Hepatocyte (in vitro differentiated cells): ENCODE measurements at places on chromosomes 2 and 18. TPM values are rescaled to one million over a fixed set of nuclear protein-coding genes. Genes with fewer than 3 reads are reported as not detected.
A peak's percentile ranks its signal among the peaks of the same experiment; 100 is the strongest.

The LYG2 gene
- not detected in 2 replicates for total RNA-seq

The CENPA gene
- total RNA-seq: 1.7 and 3.1 TPM in 2 replicates

The LRRC30 gene
- total RNA-seq: not detected in 2 replicates

The SH3YL1 gene
- total RNA-seq: 98.3 and 99.8 TPM in 2 replicates

The KIF5C gene
- total RNA-seq: 3.6 and 5.4 TPM in 2 replicates

The ENOSF1 gene
- total RNA-seq: 42.5 and 44.5 TPM in 2 replicates

The TUBA4B gene
- 0.13 TPM in 1 of 2 replicates, not detected in the other for total RNA-seq

The RAPGEF4 gene
- 1.9 and 2.0 TPM in 2 replicates for total RNA-seq

The ERFE gene
- total RNA-seq: 0.27 TPM in 1 of 2 replicates, not detected in the other

The DHRS9 gene
- 1.1 and 1.2 TPM in 2 replicates for total RNA-seq

DNA sequence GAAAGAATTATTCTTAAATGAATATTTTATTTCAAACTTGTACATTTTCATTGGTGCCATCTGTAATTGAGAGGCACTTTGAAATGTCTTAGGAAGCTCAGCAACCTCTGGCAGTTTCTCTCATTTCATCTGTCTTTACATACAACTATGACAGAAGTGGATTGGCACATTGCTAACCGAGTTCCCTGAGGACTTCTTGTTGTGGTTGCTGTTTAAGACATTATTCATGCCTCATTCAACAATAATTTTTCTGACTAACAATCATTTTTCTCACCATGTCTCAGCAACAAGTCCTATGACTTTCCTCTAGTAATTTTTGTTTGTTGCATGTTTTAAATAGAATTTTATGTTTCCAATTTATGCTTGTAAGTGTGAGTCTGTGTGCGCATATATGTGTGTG lies 284.0 kb upstream of the CWC22 start:
- DNase-seq: no peak
- no peaks in the 10 kb centered on the region for H3K27me3 ChIP-seq
- no peaks in the 10 kb centered on the region for H3K4me1 ChIP-seq
- no peak overlapping the region for H3K27ac ChIP-seq
- H3K36me3 ChIP-seq: no peaks in the 10 kb centered on the region
- H3K4me3 ChIP-seq: no peak overlapping the region

DNA sequence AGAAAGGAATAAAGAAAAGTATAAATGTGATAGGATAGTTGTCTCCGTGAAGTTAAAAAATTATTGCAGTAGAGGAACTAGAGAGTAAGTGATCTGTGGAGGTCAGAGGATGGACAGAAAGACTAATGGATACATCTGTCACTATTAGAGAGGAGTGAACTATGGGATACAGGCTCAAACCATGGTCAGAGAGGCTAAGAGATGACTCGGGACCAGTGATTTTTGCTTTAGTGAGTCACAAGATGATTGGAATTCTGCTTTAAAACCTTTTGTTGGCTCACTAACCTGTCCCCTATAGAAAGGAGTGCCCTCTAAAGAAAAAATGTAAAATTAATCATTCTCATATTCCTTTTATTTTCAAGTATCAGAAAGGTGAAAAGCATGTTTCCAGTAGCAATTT lies 30.3 kb downstream of the ALMS1 start:
- H3K27me3 ChIP-seq: no peaks in the 10 kb centered on the region
- no peak overlapping the region for H3K4me3 ChIP-seq
- no peaks in the 10 kb centered on the region for H3K36me3 ChIP-seq

GRCh38 chr2:112493858-112494648 lies 12.1 kb downstream of the TTL start:
- no peak overlapping the region for H3K4me3 ChIP-seq
- peak overlapping the region; percentile 40 for H3K27ac ChIP-seq
- H3K27me3 ChIP-seq: no peaks in the 10 kb centered on the region
- peak; percentile 66 for DNase-seq
- H3K36me3 ChIP-seq: no peaks in the 10 kb centered on the region

GRCh38 chr18:34904994-34905393 lies 136.2 kb upstream of the MAPRE2 start:
- H3K27ac ChIP-seq: no peak overlapping the region
- DNase-seq: no peak
- H3K27me3 ChIP-seq: no peaks in the 10 kb centered on the region
- no peak overlapping the region for H3K4me3 ChIP-seq
- H3K4me1 ChIP-seq: no peaks in the 10 kb centered on the region
- no peaks in the 10 kb centered on the region for H3K36me3 ChIP-seq

DNA sequence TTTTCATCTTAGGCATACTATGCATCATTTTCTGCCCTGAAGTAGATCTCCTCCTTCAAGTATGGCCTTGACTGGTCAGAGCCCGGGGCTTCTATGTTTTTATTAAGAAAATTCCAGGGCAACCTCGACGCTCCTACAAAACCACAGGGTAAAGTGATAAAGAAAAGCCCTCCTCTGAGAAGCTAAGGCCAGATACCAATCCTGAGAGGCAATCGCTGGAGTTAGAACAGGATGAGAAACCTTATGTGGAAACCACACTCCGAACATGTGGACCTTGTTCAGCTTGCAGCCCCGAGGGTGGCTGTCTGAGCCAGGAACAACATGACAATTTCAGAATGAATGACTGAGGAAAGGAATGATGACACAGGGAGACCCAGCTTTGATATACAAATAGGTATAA lies 35.6 kb downstream of the RMC1 start:
- no peak overlapping the region for H3K4me3 ChIP-seq
- peaks cover 21% of the 10 kb centered on the region for H3K4me1 ChIP-seq
- peak overlapping the region; percentile 37 for H3K27ac ChIP-seq
- no peak for DNase-seq

GRCh38 chr2:26887151-26887550 lies 39.2 kb downstream of the DPYSL5 start:
- no peak overlapping the region for H3K4me3 ChIP-seq
- no peaks in the 10 kb centered on the region for H3K4me1 ChIP-seq
- DNase-seq: peak; percentile 1
- H3K36me3 ChIP-seq: no peaks in the 10 kb centered on the region
- H3K27ac ChIP-seq: no peak overlapping the region

DNA sequence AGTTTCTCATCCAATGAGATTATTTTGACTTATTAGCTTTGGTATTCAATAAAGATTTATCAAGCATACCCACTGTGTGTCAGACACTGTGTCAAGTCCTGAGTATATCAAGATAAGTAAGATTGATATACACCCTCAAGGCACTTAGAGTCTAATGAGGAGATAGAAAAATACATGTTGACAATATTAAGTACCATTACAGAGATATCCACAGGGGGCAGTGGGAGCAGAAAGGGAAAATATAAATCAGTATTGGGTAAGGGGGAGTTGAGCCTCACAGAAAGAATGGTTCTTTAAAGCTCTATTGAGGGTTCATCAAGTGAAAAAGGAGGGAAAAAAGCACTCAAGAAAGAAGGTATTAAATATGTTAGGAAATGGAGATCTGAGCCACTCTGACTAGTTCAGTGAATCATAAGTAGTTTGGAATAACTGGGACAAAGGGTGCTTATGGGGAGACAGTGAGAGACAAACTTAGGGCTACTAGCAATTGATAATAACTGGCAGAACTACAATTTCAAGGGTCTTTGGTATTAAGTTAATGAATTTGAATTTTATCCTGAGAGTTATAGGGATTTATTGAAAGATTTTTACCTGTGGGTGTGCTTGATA lies 45.5 kb upstream of the SLC8A1 start:
- no peaks in the 10 kb centered on the region for H3K36me3 ChIP-seq
- DNase-seq: no peak
- no peak overlapping the region for H3K27ac ChIP-seq
- no peaks in the 10 kb centered on the region for H3K4me1 ChIP-seq
- no peak overlapping the region for H3K4me3 ChIP-seq

GRCh38 chr2:101380376-101380775 lies 6.9 kb downstream of the CREG2 start:
- H3K27me3 ChIP-seq: peaks cover 23% of the 10 kb centered on the region
- no peaks in the 10 kb centered on the region for H3K4me1 ChIP-seq
- no peak overlapping the region for H3K4me3 ChIP-seq
- no peaks in the 10 kb centered on the region for H3K36me3 ChIP-seq
- DNase-seq: no peak

- no peaks in the 10 kb centered on the region for H3K27me3 ChIP-seq
- peaks cover 51% of the 10 kb centered on the region for H3K4me1 ChIP-seq
- no peak for DNase-seq
- H3K36me3 ChIP-seq: no peaks in the 10 kb centered on the region
- H3K4me3 ChIP-seq: no peak overlapping the region
- no peak overlapping the region for H3K27ac ChIP-seq
These were observed 13.2 kb downstream of the REV1 start for GRCh38 chr2:99476629-99477028.

- H3K27ac ChIP-seq: no peak overlapping the region
- no peak for DNase-seq
- H3K36me3 ChIP-seq: no peaks in the 10 kb centered on the region
- H3K27me3 ChIP-seq: no peaks in the 10 kb centered on the region
- no peaks in the 10 kb centered on the region for H3K4me1 ChIP-seq
- no peak overlapping the region for H3K4me3 ChIP-seq
These were observed 11.3 kb downstream of the KCTD18 start for GRCh38 chr2:200498402-200499162.

DNA sequence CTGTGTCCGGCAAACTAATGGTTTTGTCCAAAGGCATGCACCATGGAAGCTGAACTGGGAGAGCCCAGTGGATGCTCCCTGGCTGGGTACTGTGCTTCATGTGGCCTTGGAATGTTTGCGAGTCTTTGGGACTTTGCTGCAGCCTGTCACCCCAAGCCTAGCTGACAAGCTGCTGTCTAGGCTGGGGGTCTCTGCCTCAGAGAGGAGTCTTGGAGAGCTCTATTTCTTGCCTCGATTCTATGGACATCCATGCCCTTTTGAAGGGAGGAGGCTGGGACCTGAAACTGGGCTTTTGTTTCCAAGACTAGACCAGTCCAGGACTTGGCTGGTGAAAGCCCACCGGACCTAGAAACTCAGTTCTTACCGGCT lies 1.7 kb downstream of the MARS2 start:
- H3K27ac ChIP-seq: no peak overlapping the region
- no peaks in the 10 kb centered on the region for H3K36me3 ChIP-seq
- peak overlapping the region; percentile 83 for H3K4me3 ChIP-seq
- H3K27me3 ChIP-seq: no peaks in the 10 kb centered on the region
- H3K4me1 ChIP-seq: peaks cover 14% of the 10 kb centered on the region
- no peak for DNase-seq

GRCh38 chr2:120630031-120630701 lies 105.5 kb upstream of the GLI2 start:
- no peak for DNase-seq
- peaks cover 40% of the 10 kb centered on the region for H3K4me1 ChIP-seq
- H3K36me3 ChIP-seq: no peaks in the 10 kb centered on the region
- H3K27me3 ChIP-seq: no peaks in the 10 kb centered on the region
- no peak overlapping the region for H3K4me3 ChIP-seq

DNA sequence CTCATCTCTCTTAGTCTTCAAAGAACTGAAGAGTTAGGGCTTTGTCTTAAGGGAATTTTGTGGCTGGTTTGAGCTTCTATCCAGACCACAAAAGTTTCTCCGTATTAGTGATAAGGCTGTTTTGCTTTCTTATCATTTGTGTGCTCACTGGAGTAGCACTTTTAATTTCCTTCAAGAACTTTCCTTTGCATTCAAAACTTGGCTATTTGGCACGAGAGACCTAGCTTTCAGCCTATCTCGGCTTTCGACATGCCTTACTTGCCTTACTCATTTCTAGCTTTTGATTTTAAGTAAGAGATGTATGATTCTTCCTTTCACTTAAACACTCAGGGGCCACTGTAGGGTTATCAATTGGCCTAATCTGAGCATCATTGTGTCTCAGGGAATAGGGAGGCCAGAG lies 29.9 kb downstream of the HDHD2 start:
- H3K27ac ChIP-seq: no peak overlapping the region
- H3K27me3 ChIP-seq: no peaks in the 10 kb centered on the region
- H3K4me1 ChIP-seq: no peaks in the 10 kb centered on the region

GRCh38 chr2:177727577-177728398 lies 335.2 kb downstream of the AGPS start:
- H3K4me3 ChIP-seq: no peak overlapping the region
- no peaks in the 10 kb centered on the region for H3K27me3 ChIP-seq
- peaks cover 16% of the 10 kb centered on the region for H3K4me1 ChIP-seq
- no peaks in the 10 kb centered on the region for H3K36me3 ChIP-seq

- no peak for DNase-seq
- no peaks in the 10 kb centered on the region for H3K36me3 ChIP-seq
- no peaks in the 10 kb centered on the region for H3K4me1 ChIP-seq
- no peak overlapping the region for H3K4me3 ChIP-seq
- H3K27me3 ChIP-seq: no peaks in the 10 kb centered on the region
These were observed 10.4 kb upstream of the TMX3 start for GRCh38 chr18:68725346-68725745.

GRCh38 chr2:178892751-178893625 lies 85.8 kb upstream of the TTN start:
- DNase-seq: no peak
- no peaks in the 10 kb centered on the region for H3K36me3 ChIP-seq
- H3K27me3 ChIP-seq: no peaks in the 10 kb centered on the region
- H3K4me3 ChIP-seq: no peak overlapping the region
- no peaks in the 10 kb centered on the region for H3K4me1 ChIP-seq

- no peak overlapping the region for H3K4me3 ChIP-seq
- H3K27me3 ChIP-seq: no peaks in the 10 kb centered on the region
- peaks cover 16% of the 10 kb centered on the region for H3K4me1 ChIP-seq
- no peak overlapping the region for H3K27ac ChIP-seq
These were observed 11.4 kb upstream of the SLC35F6 start for GRCh38 chr2:26752656-26753055.

GRCh38 chr2:96679848-96680247 lies 37.3 kb downstream of the FER1L5 start:
- no peak for DNase-seq
- no peak overlapping the region for H3K4me3 ChIP-seq
- H3K27ac ChIP-seq: no peak overlapping the region
- no peaks in the 10 kb centered on the region for H3K27me3 ChIP-seq
- peaks cover 8% of the 10 kb centered on the region for H3K4me1 ChIP-seq
- no peaks in the 10 kb centered on the region for H3K36me3 ChIP-seq

DNA sequence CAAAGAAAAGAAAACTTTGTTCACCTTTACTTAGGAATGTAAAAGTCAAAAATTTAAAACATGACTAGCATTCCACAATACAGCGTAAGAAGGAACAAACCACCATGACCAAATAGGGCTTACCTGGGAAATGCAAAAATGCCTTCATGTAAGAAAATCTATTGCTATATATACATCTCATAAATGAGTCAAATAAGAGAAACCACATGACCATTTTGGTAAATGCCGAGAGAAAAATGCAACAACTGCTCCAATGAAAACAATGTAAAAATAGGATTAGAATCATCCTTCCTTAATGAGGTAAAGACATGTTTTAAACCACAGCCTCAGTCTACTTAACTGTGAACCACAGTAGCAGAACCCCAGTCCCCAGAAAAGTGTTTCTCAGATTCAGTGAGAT lies 49.4 kb downstream of the TGOLN2 start:
- H3K27ac ChIP-seq: peak overlapping the region; percentile 79
- no peaks in the 10 kb centered on the region for H3K27me3 ChIP-seq
- H3K36me3 ChIP-seq: no peaks in the 10 kb centered on the region

DNA sequence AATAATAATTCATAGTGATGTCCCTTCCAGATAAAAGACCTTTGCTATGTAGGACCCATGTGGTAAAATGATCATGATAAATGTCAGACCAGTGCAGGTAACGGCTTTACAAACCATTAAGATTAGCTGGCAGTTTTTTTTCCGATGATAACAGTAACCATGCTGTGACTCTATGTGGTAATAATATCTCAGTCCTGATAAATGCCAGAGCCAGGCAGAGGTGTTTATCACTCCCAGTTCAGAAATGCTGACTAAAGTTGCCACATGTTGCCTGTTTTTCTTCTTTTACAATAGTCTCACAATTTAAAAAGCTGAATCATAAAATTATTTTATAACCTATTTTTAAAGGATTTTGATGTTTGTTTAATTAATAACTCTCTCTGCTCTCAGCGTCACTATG lies 565.1 kb downstream of the ARHGAP15 start:
- H3K4me1 ChIP-seq: peaks cover 10% of the 10 kb centered on the region
- H3K27ac ChIP-seq: no peak overlapping the region
- H3K36me3 ChIP-seq: no peaks in the 10 kb centered on the region
- peak; percentile 31 for DNase-seq
